NCI-H187 treated with DMSO at 0.1 percent for 48 hours (cell line): ENCODE measurements at places on chromosomes 13 and 19.

DNA sequence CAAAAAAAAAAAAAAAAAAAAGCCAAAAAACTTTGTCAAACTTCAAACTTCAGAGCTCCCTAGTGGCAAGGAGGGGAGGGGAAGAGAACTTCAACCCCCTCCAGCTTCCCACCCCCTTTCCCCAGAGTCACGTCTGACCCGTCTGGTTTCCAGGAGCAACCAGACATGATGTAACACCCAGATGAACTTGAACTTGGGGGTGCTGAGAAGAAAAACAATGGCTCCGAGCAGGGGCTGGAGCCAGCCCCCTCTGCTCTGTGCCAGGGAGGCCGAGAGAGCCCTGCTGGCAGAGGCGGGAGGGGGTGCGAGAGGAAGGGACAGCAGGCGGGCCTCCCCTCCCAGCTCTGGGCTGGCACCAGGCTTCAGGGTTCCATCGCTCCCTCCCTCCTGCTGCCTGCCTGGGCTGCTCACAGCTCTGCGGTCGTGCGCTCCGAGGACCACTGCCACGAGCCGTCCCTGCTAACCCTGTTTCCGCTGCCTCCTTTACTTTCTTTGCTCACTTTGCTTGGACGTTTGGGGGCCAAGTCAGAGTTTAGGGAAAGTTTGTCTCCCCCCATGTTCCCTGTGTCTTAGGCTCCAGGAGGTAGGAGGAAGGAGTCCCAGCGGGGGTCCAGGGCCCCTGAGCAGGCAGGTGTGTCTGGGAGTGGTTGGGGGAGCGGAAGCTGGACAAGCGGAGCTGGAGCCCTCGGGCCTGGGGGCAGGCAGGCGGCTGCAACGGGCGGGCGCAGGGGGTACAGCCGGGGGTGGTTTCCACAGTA, 11.1 kb downstream of the LYL1 start:
- no peak for DNase-seq

- no peak for DNase-seq
Measured at GRCh38 chr19:1671716-1672037, 19.3 kb upstream of the TCF3 start.

GRCh38 chr13:36059321-36059720, 71.9 kb downstream of the DCLK1 start:
- DNase-seq = no peak

DNA sequence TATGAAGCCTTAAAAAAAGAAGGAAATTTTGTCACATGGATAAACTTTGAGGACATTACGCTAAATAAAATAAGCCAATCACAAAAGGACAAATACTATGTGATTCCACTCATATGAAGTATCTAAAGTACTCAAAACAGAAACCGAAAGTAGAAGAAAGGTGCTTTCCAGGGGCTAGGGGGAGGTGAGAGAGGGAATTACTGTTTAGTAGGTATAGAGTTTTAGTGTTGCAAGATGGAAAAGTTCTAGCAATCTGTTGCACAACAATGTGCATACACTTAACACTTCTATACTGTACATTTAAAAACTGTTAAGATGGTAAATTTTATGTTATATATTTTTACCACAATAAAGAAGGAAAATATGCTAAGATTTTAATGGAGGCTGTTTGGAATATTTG, 83.0 kb downstream of the POLR1D start:
- no peak for DNase-seq
